ENCODE measurements at places on chromosomes 12 and 14.

GRCh38 chr12:700016-700415 lies 36.8 kb upstream of the NINJ2 start:
- DNase-seq, result no peak

- no peak for DNase-seq
Observed at GRCh38 chr12:132094269-132094891, 49.7 kb downstream of the DDX51 start.

GRCh38 chr14:90678420-90678819 lies 137.8 kb downstream of the TTC7B start:
- peak; percentile 69 for DNase-seq

GRCh38 chr12:13000616-13000924 lies 505 bp upstream of the HEBP1 start:
- DNase-seq, result no peak

GRCh38 chr14:99683619-99684409 lies at the start of gene CYP46A1:
Gene CYP46A1 (plus strand): TSS chr14:99684298. CDS start chr14:99684418, 120 bp downstream.
- peak; percentile 99 for DNase-seq

- DNase-seq, result peak; percentile 57
Observed at GRCh38 chr12:1205512-1206060, 214.6 kb downstream of the ERC1 start.

DNA sequence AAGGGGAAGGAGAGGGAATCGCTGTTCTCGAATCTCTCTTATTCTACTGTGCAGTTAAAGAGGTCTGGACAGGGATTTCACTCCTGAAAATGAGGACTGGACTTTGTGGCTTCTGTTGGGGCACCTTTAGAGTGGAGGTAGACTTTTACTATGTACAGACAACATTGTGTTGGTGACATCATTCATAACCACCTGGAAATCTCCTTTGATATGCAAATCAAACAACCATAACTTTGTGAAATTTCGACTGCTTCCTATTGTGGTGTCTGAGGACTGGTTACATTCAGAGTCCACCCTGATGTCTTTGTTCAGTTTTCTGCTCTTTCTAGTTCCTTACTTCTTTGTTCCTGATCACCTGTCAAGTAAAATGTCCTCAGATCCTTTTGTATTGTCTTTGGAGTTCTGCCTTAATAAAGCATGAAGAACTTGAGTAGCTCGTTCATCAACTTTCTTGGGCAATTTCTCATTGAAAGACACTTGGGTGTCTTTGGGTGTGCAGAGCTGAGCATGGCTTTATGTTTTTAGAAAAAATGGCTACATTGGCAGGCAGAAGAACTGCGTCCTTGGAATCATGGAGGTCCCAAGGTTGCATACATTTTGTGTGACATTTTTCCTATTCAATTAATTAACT lies 29.8 kb downstream of the LRRK2 start:
- DNase-seq, result no peak
